ENCODE measurements at places on chromosomes 3 and 15.

GRCh38 chr3:4426261-4426781 is 40.7 kb downstream of the SUMF1 start:
- DNase-seq: no peak

- DNase-seq: no peak
Measured at GRCh38 chr15:76577879-76578512, 241.4 kb downstream of the ISL2 start.

DNA sequence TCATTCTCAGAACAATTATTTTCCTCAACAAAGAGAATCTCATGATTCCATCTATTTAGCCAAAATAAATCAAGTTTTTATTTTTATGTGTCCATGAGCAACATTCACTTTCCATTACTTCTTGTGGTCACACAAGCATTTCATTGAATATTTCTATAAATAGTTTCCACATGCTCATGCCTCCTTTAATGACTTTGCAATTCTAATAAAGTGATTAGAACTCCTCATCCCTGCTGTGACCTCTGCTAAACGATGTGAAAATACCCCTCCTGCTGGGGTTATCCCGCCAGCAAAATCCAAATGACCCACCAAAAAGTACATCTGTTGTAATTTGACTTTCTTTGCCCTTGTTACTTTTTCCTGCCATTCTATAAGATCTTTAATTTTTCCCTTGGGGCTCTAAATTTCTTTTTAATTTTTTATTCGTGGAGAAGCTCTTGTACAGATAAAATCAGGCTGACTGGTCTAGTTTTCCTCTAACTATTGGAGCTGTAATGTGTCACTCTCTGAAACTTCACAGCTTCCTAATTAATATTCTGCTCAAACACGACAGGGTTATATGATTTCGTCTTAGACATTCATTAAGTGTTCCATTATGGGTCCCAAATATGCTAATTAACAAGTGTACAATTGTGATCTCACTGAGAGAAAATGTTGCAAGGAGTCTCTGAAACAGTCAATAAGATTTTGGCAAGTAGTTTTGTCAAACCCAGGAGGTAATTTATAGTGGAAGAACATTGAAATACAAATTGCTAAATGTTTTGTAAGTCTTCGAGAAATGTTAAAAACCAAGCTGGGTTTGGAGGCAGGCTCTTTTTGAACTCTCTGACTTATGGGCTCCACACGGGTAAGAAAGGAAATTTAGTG is 533.1 kb upstream of the NAALADL2 start:
- DNase-seq: no peak

DNA sequence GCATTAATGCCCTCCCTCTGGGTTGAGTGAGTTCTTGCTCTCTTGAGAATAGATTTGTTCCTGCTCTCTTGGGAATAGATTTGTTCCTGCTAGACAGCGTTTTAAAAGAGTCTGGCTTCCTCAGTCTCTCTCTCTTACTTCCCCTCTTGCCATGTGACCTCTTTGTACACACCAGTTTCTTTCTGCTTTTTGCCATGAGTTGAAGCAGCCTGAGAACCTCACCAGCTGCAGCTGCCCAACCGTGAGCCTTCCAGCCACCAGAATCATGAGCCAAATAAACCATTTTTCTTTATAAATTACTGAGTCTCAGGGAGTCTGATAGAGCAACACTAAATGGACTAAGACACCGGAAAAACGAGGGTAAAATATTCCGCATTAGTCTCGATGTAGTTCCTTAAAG is 253.6 kb downstream of the CNTN6 start:
- no peak for DNase-seq

GRCh38 chr3:52218454-52218853 is 7.0 kb downstream of the TLR9 start:
- DNase-seq: no peak

DNA sequence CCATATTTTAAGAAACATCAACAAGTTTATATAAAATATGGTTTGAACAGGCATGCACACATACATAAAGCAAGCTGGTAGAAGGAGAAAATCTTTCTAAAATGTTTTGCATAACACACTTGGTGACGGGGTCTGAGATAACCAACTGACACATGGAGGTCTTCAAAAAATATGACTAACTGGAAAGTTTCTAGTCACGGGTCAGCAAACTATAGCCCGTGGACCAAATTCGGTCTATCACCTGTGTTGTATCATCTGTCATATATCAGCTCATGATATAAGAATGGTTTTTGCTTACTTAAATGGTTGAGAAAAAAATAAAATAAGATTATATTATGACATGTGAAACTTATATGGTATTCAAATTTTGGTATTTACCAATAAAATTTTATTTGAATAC is 465.1 kb downstream of the FOXP1 start:
- no peak for DNase-seq

- no peak for DNase-seq
Measured at GRCh38 chr3:137332297-137332696, 374.5 kb downstream of the IL20RB start.

Data from hematopoietic multipotent progenitor cell treated with erythropoietin and hydrocortisone succinate and interleukin-3 and kit ligand, for 17 days (in vitro differentiated cells).